NCI-H1105 (cell line): ENCODE measurements at places on chromosomes 5 and 9.
A peak's percentile ranks its signal among the peaks of the same experiment; 100 is the strongest.

GRCh38 chr9:74284581-74285450 lies 212.3 kb upstream of the RORB start:
- DNase-seq, result peak; percentile 9

DNA sequence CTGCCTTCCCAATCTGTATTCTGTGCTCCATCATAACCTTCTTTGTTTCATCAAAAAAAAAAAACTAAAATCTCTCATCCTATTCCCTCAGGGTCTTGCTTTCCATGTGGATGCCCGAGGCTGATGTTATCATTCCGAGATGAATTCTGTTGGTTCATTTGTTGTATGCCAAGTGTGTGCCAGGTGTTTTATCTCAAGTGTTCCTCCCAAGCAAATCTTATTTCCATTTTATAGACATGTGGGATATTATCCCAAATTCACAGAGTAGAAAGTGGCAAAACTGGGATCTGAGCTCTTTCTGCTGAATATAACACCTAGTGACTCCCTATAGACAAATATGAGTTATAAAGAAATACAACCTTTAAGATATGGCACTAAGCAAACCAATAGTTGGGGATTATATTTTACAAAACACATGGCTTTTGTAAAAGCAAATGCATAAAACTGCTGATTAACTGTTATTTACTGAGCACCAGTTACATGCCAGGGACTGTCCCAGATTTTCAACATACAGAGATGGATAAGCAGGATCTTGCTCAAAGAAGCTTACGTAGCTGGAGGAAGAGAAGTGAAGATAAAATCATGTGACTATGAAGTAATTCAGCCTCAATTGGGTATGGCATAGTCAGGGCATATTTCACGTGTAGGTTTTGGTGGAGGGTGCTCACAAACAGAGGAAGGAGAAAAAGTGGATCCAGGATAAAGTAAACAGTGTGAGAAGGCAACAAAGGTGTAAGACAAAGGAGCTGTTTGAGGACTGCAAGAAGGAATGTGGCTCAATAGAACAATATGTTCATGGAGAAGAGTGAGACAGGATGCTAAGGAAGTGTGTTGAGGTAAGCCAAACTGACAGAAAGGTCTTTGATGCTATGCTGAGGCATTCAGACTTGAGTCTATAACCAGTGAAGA lies 143.3 kb upstream of the ADAMTSL1 start:
- no peak for DNase-seq

DNA sequence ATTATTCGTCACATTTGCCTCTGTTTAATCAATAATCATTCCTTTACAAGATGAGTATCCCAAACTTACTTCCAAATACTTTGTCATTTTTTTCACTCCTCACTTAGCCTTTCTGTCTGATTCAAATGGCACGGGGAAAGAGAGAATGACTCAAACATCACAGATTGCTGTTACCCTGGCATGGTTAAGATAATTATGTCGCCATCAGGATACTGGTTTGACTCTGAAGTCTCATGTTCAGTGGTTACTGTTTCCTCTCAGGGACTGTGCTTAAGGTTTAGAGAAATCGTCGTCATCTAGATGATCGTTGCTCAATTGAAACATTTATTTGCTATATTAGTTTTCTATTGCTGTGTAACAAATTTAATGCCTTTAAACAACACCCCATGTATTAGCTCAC lies 45.2 kb upstream of the RAD23B start:
- no peak for DNase-seq

DNA sequence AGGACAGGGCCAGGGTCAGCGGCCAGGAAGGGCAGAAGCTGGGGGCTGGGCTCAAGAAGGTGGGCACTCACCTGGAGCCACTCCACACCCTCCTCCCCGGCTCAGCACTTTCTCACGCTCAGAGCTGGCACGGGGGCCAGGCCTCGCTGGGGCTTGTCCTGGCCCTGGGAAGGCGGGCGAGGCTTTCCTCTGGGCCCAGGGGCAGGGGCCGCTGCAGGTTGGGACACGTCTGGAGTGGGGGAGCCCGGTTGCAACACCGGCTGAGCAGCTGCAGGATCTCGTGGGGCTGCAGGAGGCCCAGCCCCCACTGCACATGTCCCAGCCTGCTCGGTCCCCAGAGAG lies 38.9 kb upstream of the EGFL7 start:
- peak; percentile 82 for DNase-seq

DNA sequence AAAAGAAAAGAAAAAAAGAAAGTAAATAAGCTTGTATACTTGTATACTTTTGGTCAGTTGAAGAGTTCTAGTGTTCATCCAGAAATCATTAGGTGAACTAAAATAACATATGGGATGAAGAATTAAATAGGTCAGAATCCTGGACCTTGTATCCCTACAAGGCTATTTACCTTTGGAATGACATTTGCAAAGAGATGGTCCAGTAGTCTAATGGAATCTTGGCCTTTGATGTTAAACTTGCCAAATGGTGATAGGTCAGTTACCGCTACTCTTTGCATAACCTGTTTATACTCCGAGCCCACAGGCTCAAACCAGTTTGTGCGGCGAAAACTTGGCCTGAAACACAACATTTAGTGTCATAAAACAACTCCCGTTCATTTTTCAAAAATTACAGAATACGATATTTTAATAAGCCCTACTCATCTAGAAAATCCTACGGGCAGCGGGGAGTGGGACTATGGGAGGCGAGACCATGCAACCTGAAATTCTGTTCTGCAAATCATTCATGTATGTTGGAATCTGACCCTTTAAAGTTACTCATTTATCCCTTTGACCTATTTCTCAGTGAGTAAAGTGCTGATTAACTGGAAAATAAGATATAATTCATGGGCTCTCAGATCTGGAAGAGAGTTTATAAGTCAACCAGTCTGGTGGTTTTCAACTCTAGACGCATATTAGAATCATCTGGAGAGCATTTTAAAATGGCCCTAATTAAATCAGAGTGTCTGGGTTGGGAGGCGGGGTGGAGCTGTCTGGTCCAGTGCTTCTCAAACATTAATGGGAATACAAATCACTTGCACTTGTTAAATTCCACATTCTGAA lies 38.6 kb downstream of the DMGDH start:
- no peak for DNase-seq

- no peak for DNase-seq
Observed at GRCh38 chr5:9947944-9948343, 301.7 kb downstream of the ATPSCKMT start.
